Effector memory CD8-positive, alpha-beta T cell (primary cell): ENCODE measurements at places on chromosomes 5 and 9.

GRCh38 chr9:101707721-101708120, 30.7 kb downstream of the GRIN3A start:
- no peak for DNase-seq

DNA sequence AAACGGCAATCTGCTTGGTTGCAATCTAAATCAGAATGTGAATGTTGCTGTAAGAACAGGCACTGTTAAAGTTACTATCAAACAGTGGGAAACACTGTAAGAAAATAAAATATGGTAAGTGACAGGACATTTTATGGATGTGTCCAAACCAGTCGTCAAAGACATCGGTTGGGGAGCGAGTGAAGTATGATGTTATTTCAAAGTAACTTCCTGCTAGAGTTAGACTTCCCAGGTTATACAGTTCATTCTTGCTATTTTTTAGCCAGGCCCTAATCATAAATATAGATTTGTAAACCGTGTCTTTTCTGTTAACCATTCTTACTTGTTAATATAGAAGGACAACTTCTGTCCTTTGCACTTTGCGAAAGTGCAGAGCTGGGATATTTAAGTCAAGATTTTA, 30.2 kb downstream of the LIX1 start:
- no peak for DNase-seq

GRCh38 chr9:108569624-108570023, 286.2 kb downstream of the ACTL7B start:
- no peak for DNase-seq

DNA sequence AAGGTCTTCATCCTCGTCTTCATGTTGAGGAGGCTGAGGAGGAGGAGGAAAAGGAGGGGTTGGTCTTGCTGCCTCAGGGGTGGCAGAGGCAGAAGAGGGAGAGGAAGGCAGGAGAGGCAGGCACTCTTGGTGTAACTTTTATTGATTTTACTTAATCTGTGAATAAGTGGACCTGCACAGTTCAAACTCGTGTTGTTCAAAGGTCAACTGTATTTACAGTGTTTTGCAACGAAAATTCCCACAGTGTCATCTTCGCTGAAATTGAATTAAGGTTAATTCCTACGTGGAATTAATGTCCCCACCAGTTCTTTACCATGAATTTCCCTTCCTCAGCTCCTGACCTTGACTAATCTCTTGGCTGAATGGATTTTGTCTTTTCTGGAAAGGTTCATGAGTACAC, 21.2 kb upstream of the ENHO start:
- DNase-seq = no peak

- no peak for DNase-seq
These were observed 324.3 kb upstream of the RFX3 start for GRCh38 chr9:3850098-3850497.

DNA sequence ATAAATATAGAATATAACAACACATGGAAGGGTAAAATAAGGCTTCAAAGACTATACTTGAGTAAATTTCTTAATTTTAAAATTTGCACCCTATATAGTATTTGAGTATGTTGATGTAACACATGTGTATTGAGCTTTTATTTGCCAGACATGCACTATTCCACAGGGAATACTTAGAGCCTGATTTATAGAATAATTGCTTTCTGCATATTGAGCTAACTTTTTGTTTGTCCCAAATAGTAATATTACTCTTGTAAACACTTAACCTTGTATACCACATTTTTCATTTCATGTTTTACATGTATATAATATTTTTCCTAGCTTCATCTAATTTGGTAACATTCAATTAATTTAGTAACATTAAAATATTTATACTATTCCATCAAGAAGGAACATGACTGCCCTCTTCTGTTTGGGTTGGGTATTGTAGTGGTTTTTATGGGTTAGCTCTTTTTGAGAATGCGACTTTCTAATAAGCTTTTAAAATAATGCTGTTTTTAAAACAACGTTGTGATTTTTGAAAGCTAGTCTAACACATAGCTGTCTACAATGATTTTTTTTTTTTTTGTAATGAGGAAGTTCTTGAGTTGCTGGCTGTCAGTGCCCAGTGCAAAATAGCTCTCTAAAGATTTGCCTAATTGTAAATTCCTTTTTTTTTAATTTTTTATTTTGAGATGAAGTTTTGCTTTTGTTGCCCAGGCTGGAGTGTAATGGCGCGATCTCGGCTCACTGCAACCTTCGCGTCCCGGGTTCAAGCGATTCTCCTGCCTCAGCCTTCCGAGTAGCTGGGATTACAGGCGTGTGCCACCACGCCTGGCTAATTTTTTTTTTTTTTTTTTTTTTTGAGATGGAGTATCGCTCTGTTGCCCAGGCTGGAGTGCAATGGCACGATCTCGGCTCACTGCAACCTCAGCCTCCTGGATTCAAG, 4.8 kb downstream of the SUB1 start:
- peak; percentile 69 for DNase-seq

- DNase-seq = no peak
These were observed 101.4 kb downstream of the PPARGC1B start for GRCh38 chr5:149831492-149831891.

DNA sequence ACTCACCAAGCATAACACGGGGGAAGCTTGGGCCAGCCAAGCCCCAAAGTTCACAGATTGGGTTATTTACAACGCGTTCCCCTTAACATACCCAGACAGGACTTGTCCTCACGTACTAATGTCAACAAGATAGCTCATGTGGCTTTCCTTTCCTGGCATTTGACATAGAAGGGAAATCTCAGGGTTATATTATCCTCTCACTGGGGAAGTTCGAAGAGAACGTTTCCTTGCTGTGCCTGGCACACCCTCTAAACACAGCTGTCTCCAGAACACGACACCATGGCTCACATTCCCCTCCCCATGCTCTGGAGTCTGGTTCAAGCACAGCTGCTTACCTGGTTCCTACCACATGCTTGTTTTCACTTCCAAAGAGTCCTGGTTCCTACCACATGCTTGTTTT, 46.8 kb upstream of the OTULINL start:
- DNase-seq = no peak

- no peak for DNase-seq
These were observed 2.7 kb downstream of the CDO1 start for GRCh38 chr5:115813719-115814118.

GRCh38 chr5:31048282-31049270, 144.9 kb upstream of the CDH6 start:
- DNase-seq = no peak

- no peak for DNase-seq
These were observed 47.8 kb downstream of the AHRR start for GRCh38 chr5:369151-369868.

DNA sequence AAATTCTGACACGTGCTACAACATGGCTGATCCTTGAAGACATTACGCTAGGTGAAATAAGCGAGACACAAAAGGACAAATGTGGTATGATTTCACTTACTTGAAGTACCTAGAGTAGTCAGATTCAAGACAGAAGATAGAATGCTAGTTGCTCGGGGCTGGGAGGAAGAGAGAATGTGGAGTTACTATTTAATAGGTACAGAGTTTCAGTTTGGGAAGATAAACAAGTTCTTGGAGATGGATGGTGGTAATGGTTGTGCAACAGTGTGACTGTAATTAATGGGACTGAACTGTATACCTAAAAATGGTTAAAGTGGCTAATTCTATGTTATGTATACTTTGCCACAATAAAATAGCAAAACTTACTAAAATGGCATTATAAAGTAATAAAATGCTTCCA, 34.4 kb downstream of the PAM start:
- DNase-seq = no peak

DNA sequence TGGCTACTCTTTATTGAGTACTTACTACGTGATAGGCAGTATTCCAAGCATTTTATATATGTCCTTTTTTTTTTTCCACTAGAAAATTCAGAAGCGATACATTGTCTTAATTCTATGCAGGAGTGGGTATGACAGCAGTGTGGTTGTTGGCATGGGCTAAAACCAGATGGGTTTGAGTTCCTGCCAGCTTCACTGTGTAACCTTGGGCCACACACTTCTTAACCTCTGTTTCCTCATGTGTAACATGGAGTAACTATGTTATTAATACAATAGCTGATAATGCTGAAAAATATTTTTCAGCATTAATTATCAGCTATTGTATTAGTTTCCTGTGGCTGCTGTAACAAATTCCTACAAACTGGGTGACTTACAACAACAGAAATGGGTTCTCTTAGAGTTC, 12.0 kb downstream of the SNX18 start:
- DNase-seq = no peak
